Endothelial cell (in vitro differentiated cells): ENCODE measurements at places on chromosomes 12 and 14.

GRCh38 chr14:106789318-106789717 lies 1262.9 kb downstream of the TMEM121 start:
- DNase-seq = no peak

- no peak for DNase-seq
These were observed 65.5 kb downstream of the SH2B3 start for GRCh38 chr12:111471236-111471635.

- DNase-seq = no peak
These were observed 11.5 kb downstream of the ADAMTS20 start for GRCh38 chr12:43540470-43540869.

DNA sequence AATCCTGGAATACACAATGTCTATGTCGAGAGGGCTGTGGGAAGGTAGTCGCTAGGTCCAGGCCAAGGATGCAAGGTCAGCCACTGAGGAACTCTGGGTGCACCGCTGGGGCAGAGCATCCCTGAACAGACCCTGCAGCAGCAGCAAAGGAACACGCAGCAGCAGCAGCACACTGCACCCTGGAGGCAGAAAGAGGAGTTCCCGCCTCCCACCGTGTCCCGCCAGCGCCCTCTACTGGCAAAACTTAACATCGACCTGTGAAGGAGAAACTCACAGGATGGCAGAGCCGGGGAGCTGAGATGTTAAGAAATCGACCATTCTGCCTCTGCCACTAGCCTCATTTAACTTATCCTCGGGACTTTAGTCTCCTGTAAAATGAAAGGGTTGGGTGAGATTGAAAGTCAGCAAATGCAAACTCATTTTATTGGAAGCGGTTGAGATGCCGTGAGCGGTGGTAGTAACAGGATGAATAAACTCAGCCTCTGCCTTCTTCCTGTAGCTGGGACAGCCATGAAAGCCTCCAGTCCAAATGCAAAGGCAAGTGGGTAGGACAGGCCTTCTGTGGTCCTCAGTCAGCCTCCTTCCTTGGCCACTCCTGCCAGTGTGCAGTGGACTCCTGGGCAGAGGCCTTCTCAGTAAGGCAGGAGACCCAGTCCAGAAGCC lies 45.6 kb downstream of the STAB2 start:
- DNase-seq = peak; percentile 94

DNA sequence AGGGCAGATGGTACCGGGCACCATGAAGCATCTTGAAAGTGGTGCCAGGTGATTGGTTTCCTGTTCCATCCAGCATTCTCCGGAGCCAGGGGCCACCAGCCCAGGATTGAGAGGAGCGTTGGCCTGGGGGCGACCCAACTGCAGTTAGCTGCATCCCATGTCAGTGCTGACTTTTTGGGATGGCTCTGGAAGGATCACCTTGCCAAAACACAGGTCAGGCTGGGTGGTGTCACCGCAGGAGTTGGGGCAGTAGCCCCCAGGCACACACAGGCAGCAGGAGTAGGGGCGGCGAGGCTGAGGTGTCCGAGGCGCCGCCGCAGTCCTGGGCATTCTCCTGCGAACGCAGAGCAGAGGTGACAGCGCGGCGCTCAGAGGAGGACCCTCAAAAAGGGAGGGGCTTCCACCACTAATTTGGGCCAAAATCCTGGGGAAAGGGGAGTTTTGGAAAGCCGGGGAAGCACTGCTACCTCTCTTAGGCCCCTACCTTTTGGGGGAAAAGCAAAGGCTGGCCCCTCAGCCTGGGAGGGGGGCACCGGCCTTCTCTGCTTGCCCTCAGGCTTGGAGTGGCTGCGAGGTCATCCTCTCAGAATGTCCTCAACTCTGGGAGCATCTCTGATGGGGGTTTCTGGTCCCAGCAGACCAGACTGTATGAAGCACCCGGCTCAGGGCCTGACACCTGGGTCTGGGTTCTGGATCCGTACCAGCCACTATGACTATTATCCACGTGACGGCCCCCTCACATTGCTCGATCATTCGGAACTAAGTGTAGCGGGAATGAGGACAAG lies 26.7 kb upstream of the LRTM2 start:
- no peak for DNase-seq

DNA sequence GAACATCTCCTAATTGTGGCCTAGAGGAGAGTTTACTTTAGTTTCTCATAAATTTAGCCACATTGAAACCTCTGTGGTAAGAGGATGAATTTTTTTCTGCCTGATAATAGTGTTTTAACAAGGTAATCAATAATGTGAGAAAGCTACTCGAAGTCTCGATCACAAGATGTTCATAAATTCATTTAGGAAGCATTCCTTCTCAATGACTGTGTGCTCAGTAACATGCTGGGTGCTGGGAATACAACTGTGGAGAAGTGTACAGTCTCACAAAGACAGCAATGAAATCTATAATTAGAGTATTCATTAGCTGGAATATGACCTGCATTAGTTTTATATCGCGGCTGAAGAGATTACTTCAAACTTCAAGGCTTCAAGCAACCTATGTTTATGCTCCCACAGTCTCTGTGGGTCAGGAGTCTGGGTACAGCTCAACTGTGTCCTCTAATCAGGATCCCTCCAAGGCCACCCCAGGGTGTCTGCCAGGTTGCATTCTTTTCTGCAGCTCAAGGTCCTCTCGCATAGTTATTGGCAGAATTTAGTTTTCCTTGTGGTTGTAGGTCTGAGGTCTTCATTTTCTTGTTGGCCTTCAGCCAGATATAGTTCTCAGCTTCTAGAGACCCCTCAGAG lies 167.6 kb downstream of the ANO4 start:
- DNase-seq = no peak

- no peak for DNase-seq
These were observed 29.8 kb downstream of the PROX2 start for GRCh38 chr14:74846168-74846567.

GRCh38 chr12:71664411-71665089 lies 449 bp downstream of the THAP2 start:
- DNase-seq = no peak

- DNase-seq = no peak
These were observed 276.5 kb downstream of the TMEM132C start for GRCh38 chr12:128543460-128543859.

DNA sequence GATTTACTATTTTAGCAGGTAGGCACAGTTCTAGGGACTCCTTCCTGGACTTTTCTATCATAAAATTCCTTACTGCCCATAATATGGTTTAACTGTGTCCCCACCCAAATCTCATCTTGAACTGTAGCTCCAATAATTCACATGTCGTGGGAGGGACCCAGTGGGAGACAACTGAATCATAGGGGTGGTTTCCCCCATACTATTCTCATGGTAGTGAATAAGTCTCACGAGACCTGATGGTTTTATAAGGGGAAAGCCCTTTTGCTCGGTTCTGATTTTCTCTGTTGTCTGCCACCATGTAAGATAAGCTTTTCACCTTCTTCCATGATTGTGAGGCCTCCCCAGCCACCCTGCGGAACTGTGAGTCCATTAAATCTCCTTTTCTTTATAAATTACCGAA lies 10.0 kb upstream of the ETV6 start:
- DNase-seq = no peak

GRCh38 chr14:23071244-23071920 lies 14.1 kb upstream of the CDH24 start:
- peak; percentile 81 for DNase-seq

- DNase-seq = no peak
These were observed 84.9 kb downstream of the SRGAP1 start for GRCh38 chr12:63929426-63929825.

DNA sequence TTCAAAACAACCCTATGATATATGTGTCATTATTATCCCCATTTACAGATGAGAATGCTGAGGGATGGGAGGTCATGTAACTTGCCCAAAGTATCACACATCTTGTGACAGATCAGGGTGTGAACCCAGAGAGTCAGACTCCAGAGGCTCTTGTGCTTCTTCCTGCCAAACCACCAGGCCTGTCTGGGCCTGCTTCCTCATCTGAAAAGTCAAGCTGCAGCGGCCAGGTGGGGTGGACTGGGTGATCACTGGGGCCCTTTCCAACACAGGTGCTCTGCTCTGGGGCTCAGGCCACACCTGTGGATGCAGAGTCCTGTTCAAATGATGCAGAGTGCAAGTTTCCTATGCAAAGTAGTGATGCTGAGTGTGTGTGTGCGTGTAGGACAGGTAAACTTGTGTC lies 26.7 kb downstream of the TSPAN11 start:
- no peak for DNase-seq

DNA sequence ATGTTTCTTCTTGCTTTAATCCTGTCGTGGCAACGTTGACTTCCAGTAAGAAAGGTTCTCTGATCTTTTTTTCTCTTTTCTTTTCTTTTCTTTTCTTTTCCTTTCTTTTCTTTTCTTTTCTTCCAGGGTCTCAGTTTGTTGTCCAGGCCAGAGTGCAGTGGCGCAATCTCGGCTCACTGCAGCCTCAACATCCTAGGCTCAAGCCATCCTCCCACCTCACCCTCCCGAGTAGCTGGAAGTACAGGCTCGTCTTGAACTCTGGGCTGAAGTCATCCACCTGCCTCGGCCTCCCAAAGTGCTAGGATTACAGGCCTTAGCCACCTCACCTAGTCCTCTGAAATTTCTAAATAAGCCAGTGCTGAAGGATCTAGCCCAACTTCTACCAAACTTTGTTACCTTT lies 1.3 kb upstream of the MAP3K9 start:
- DNase-seq = no peak

DNA sequence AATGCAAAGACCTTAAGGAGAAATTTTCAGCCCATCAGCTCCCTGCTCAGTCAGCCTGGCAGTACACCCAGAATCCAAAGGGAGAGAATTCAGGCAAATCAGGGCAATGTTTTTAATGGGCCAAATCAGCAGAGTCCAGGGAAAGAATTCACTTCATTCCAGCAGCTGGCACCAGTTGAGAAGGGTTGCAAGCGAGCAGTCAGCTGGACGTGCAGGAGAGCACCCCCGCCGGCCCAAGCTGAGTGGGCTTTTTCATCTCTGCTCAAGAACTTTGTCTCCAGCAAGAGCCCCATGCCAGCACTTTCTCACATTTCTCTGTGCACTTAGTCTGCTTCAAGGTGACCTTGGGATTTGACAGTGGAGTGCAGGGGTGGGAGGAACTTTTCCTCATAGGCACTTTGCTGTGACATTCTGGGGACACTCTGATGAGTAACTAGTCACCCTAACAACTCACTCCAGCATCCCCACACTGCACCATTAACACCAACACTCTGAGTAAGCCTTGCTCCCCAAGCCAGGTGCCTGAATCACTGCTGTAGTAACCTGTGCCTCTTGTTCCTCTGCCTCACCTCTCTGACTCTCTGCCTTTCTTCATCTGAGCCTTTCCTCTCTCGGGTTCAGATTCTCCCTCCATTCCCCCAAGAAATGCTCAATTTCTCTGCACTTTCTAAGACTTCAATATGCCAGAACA lies 2.2 kb downstream of the ENDOU start:
- no peak for DNase-seq

GRCh38 chr12:109277899-109278762 lies 31.0 kb downstream of the FOXN4 start:
- DNase-seq = no peak

- DNase-seq = no peak
These were observed 181.6 kb downstream of the GRIP1 start for GRCh38 chr12:66497008-66497897.

- no peak for DNase-seq
These were observed 6.0 kb upstream of the NUDT14 start for GRCh38 chr14:105187116-105187515.

DNA sequence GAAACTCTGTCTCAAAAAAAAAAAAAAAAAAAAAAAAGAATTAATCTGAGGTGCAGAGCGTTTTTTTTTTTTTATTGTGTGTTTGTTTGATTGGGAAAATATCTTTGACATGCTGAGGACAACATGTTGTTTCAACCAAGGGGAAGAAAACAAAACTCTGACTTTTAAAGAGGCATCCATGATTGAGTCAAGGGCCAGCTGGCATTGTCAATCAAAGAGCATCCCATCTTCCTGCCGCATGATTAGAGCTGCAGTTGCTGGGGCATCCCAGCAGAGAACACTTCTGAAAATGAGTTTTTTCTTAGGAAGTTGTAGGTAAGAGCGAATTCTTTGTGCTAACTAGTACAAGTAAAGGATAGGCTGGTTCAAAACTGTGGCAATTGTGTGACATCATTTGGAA lies 200.9 kb upstream of the DAAM1 start:
- no peak for DNase-seq

- DNase-seq = no peak
These were observed 48.2 kb upstream of the MANSC4 start for GRCh38 chr12:27828196-27828595.

GRCh38 chr14:57346741-57347140 lies 43.6 kb upstream of the NAA30 start:
- no peak for DNase-seq

DNA sequence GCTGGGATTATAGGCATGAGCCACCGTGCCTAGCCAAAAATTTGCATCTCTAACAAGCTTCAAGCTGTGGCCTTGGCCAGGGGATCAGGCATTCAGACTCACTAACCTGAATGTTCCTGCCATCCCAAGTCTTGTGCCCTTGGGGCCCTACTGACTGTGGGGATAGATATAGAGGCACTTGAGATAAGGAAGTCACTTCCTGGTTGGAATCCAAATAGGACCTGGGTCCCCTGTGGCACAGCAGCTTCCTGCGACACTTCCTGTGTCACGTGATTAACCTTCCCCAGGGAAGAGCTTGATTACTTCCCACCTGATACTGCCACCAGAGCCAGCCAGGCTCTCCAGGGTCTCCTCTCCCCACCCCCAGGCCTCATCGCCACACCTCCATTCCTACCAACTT lies 128.2 kb downstream of the BCL11B start:
- no peak for DNase-seq

DNA sequence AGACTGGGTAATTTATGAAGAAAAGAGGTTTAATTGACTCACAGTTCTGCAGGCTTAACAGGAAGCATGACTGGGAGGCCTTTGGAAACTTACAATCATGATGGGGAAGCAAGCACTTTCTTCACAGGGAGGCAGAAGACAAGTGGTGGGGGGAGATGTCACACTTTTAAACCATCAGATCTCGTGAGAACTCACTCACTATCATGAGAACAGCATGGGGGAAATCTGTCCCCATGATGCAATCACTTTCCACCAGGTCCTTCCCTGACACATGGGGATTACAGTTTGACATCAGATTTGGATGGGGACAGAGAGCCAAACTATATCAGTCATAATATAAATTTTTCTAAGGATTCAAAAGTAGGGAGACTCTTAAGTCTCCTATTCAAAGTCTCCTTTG lies 46.0 kb downstream of the SPIC start:
- DNase-seq = no peak

GRCh38 chr14:33909380-33910084 lies 41.3 kb downstream of the EGLN3 start:
- DNase-seq = no peak

- DNase-seq = no peak
These were observed 51.9 kb downstream of the HMGA2 start for GRCh38 chr12:65876161-65876560.

DNA sequence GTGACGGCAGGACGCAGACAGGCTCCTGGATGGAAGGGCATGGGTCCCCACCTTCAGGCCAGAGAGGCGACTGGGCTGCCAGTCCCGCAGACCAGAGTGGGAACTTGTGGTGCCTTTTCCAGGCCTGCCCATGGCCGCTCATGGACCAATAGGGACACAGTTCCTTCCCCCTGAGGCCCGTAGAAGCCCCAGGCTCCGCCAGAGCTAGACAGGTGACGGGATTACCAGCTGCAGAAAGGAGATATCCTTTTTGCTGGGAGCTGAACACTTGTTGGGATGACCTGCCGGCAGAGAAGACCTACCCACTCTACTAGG lies 73.6 kb upstream of the RASSF8 start:
- DNase-seq = no peak
